ENCODE measurements at places on chromosomes 2 and 18.

- H3K27me3 ChIP-seq = peaks cover 7% of the 10 kb centered on the region
- H3K4me3 ChIP-seq = no peak overlapping the region
- DNase-seq = no peak
- no peaks in the 10 kb centered on the region for H3K36me3 ChIP-seq
- H3K4me1 ChIP-seq = no peaks in the 10 kb centered on the region
- H3K27ac ChIP-seq = no peak overlapping the region
Measured at GRCh38 chr2:42858140-42859005, 66.0 kb upstream of the HAAO start.

GRCh38 chr2:36362291-36362690 lies 6.7 kb downstream of the CRIM1 start:
- no peak overlapping the region for H3K4me3 ChIP-seq
- peaks cover 4% of the 10 kb centered on the region for H3K36me3 ChIP-seq
- peaks cover 12% of the 10 kb centered on the region for H3K4me1 ChIP-seq
- no peak overlapping the region for H3K27ac ChIP-seq
- H3K27me3 ChIP-seq = peaks cover 10% of the 10 kb centered on the region

DNA sequence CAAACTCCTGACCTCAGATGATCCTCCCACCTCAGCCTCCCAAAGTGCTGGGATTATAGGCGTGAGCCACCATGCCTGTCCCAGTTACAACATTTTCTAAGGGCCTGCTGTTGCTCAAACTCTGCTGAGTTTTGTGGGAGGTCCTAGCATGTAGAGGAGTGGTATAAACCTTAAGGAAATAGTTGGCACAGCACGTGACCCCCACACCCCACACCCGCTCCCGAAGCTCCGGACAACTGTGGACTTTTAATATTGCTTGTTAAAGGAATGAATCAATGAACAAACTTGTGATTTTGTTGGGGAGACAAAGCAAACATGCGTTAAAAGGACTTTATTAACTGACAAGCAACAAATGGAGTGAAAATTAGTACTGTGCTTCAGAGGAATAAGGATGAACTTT lies 137.8 kb upstream of the GATA6 start:
- H3K27me3 ChIP-seq = peaks cover 54% of the 10 kb centered on the region
- DNase-seq = no peak
- no peaks in the 10 kb centered on the region for H3K36me3 ChIP-seq
- H3K4me3 ChIP-seq = no peak overlapping the region
- no peaks in the 10 kb centered on the region for H3K4me1 ChIP-seq

DNA sequence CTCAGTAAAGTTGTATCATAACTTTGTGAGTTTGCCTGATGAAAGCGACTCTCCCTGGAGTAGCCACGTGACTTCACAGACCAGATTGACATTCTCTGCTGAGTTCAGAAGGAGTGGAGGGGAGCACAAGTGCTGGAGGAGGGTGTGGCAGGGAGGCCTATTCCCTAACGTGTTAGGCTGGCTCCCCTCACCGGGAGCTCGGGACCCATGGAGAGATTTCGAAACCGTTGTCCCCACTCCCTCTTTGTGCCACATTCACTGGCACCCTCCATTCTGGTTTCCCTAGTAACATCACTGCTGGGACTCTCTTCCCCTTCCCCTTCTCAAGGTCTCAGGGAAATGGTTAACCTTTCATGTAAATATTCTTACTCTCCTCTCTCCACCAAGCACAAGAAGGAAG lies 279.9 kb downstream of the ALPK2 start:
- H3K27me3 ChIP-seq = peaks cover 4% of the 10 kb centered on the region
- no peaks in the 10 kb centered on the region for H3K4me1 ChIP-seq
- H3K4me3 ChIP-seq = no peak overlapping the region

DNA sequence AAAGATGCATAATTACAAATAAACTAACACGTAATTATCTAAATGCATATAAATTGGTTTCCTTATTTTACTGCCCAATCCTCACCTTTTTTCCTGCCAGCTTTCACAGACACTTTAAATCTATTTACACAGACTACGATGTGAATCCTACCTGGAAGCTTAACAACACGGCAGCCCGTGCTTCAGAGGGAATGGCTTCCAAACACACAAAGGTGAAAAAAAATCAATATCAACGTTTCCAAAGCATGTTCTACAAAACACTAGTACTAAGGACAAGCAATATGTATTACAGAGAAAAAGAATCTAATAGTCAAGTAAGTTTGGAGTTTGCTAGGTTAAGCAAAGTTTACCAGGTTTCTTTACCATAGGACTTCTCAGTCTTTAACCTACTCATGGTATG lies 4.4 kb downstream of the MAP4K3 start:
- DNase-seq = no peak
- no peaks in the 10 kb centered on the region for H3K27me3 ChIP-seq
- H3K4me3 ChIP-seq = no peak overlapping the region
- H3K27ac ChIP-seq = no peak overlapping the region

DNA sequence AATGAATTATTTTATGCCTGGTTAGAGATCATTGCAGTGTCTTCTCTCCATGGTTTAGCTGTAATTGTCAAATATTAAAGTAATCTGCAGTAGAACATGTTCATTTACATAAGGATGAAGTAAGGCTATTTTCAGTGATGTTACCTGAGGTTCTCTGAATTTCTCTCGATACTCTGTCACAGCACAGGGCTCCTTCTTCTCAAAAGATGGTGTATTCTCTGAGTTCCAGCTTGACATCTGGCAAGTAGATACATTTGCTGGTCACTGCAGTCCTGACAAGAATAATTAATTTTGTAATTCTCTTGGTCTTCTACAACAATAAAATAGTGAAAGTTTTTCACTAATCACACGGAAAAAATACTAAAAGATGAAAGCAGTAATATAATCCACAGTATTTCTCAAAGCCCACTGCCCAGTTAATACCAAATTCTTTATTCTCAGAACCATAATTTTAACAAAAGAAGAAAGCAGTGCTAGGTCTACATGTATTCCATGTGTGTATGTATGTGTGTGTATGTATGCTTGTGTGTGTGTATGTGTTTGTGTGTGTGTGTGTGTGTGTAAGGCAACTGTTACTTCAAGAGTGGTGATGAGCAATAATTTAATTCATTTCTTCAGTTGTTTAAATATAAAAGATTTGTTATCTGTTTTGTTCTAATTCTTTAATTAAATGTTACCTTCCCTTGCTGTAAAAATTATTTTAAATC lies 1165.5 kb upstream of the SLC39A10 start:
- H3K27me3 ChIP-seq = no peaks in the 10 kb centered on the region
- H3K36me3 ChIP-seq = no peaks in the 10 kb centered on the region
- H3K4me1 ChIP-seq = no peaks in the 10 kb centered on the region
- no peak overlapping the region for H3K4me3 ChIP-seq

GRCh38 chr2:28546242-28546641 lies 50.4 kb downstream of the PLB1 start:
- peaks cover 39% of the 10 kb centered on the region for H3K4me1 ChIP-seq
- no peak for DNase-seq
- no peaks in the 10 kb centered on the region for H3K27me3 ChIP-seq
- no peak overlapping the region for H3K27ac ChIP-seq

DNA sequence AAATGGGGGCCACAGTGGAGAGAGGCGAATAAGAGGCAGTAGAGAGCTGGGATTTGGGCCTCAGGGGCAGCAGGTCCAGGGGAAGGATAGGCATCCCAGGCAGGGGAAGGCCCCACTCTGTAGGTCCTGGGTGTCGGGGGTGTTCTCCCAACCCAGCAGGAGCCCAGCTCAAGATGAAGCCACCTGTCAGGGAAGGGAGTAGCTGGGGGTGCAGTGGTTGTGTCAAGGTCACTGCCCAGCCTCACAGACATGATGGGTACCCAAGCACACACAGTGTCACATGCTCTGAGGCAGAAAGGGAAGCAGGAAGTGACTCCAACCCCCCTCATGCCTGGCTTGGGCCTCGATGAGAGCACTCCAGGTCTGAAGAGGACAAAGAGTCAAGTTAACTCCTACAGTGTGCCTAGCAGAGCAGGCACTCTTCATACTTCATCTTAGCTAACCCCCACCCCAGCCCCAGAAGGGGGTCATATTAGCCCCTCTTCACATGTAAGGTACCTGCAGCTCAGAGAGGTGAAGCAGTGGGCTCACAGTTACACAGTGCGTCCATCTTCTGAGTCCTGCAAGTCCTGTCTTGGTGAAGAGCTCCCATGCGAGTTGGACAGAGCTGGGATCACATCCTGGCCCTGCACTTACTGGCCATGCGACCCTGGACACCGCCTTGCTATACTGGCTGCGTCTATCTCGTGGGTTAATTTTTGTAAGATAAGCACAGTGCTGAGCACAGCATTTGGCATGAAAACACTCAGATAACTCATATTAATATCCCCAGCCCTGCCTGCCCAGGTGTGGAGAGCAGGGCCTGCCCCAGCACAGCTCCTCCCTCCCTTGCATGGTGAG lies 72.6 kb upstream of the DAPL1 start:
- H3K36me3 ChIP-seq = no peaks in the 10 kb centered on the region
- H3K27me3 ChIP-seq = peaks cover 8% of the 10 kb centered on the region
- no peaks in the 10 kb centered on the region for H3K4me1 ChIP-seq
- no peak overlapping the region for H3K4me3 ChIP-seq

Measured in central memory CD8-positive, alpha-beta T cell (primary cell).